GM04503 (cell line): ENCODE measurements at places on chromosomes 1 and 21.

DNA sequence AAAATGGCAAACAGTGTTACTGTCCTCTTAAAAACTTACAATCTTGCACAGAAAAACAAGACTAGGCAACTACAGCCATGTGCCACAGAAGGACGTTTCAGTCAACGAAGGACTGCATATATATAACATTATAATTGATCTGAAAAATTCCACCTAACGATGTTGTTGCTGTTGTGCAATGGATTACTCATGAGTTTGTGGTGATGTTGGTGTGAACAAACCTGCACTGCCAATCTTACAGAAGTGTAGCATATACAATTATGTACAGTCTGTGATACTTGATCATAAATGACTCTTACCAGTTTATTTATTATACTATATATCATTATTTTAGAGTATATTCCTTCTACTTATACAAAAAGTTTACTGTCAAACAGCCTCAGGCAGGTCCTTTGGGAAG, 6.8 kb upstream of the VAMP4 start:
- no peak for DNase-seq

DNA sequence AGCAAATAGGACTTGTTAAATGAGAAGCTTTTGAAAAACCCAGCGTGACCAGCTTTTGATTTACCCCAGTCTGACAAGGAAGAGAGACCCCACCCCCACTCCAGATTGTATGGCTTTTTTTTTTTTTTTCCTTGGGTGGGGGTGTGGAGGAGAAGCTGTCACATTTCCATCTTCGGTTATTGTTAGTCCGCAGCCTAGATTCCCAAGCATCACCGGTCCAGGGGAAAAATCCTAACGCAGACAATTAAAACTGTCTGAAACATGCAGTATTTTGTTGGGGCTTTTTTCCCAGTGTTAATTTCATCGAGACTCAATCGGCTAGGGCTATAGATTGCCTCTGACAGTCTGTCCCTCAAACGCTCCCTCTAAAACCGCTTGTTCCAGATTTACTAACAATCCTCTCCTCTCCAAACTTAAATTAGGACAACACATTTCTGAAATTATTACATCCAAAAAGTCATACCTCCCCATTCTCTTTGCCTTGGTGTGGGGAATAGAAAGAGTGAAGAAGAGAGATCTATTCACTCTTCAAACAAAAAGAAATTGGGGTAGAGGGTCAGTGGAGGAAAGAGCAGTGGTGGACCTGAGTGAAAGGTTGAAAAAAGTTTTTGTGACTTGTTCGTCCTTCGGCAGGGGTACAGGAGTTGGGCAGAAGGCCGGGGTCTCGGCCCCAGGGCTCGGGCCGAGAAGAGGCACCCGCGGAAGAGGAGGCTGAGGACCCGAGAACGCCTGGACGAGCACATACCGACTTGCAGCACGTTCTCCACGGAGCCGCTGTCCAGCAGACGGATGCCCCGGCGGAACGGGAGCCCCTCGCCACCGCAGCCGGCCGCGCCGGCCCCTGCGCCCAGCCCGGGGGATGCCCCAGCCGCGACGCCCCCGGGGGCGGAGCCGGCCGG, 1.1 kb downstream of the ZSWIM5 start:
- DNase-seq, result no peak

- DNase-seq, result no peak
These were observed 110.5 kb downstream of the MAST2 start for GRCh38 chr1:45913731-45914501.

DNA sequence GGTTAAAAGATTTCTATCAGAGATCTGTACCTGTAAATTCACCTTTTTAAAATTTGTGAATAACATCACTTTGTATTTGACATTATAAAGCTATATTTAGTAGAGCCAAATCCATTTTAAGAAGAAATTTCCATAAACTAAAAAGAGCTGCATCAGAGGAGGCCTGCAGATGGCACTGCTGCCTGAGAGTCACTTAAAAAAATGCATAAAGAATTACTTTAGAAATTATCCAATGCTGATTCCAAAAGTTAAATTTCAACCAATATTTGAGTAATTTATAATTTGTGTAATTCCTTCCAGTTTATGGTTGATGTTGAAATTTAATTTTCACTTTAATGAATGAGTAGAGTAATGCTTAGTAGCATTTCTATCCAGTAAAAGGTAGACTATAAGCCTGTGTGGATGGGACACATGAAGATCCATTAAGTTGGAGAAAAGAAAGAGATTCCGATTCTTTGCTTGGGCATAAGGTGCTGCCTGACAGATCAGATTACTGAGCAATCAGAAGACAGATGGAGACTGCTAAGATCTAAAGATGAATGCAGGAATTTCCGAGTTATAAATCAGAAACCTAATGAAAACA, 20.7 kb upstream of the RPE65 start:
- DNase-seq, result no peak

DNA sequence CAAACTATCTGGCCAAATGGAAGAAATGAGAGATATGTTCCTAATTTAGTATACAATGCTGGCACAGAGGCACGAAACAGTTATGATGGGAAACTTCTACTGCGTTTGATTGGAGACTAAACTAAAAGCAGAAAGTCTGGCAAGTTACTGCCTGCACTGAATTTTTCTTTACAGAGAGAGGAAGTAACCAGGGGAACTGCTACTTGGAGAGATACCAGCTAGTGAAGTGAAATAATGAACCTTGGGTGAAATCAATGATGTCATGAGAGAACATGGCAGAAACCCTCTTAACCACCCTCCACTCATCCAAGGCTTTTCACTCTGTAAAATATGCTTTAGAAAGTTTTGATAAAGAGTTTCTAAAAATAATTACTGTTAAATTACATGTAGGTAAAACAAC, 29.3 kb downstream of the NIBAN1 start:
- DNase-seq, result no peak

- no peak for DNase-seq
These were observed 28.0 kb upstream of the PAX7 start for GRCh38 chr1:18602533-18603211.
